ENCODE measurements at places on chromosomes 5 and 9.

GRCh38 chr9:4982721-4983482 lies 2.2 kb upstream of the JAK2 start:
- DNase-seq = no peak

DNA sequence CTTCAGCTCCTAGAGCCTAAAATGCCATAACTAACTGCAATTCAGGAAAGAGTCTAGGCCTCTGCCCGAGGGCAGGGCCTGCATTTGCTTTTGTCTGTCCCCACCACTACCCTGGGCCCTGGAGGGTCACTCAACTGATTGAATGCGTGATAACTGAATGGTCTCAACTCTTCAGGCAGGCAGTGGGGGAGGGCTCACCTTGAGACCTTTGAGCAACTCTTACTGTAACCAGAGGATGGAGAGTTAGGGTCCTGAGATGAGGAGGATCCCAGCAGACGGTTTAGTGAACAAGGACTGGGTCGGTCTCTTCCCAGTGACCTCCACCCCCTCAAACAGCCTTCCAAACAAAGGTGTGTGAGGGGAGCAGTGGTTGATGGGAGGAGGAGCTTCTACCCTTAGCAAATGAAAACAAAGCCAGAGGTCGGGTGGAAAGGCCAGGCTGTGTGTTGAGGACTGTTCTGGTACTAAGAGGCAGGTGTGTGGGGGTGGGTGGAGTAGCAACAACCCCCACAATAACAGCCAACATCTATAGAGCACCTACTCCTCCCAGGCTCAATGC lies 59.4 kb downstream of the CXXC5 start:
- no peak for DNase-seq

- no peak for DNase-seq
These were observed 95.6 kb downstream of the HSPA4 start for GRCh38 chr5:133147411-133147810.

DNA sequence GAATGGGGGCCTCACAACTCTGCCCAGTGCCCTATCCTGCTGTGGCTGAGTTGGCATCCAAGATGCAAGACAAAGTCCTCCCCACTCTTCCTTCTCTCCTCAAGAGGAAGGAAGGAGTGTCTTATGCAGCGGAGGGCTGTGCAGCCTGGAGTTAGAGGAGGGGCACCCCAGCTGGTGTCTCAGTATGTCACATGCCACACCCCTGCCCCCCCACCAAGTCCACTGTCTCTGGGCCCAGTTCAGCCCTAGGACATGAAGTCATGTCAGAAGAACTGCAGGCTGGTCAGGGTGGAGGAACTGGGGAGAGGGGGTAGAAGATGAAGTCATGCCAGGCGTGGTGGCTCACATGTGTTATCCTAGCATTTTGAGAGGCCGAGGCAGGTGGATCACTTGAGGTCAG lies 28.0 kb upstream of the SLC28A3 start:
- DNase-seq = no peak

DNA sequence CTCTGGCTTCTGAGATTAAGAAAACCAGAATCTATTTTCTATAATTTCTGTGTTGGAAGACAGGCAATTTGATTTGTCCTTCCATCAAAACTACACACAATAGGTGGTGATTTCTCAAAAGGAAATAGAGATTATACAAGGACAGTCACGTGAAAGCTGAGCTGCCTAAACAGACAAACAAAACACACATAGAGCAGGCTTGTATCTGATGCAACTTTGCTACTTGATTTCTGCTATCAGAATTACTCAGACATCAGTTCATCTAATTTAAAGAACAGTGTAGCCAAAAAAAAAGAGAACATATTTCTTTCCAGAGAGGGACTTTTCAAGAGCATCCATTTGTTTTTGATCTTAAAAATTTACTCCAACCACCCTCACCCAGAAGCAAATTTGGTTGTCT lies 2128.3 kb upstream of the C9orf72 start:
- no peak for DNase-seq

DNA sequence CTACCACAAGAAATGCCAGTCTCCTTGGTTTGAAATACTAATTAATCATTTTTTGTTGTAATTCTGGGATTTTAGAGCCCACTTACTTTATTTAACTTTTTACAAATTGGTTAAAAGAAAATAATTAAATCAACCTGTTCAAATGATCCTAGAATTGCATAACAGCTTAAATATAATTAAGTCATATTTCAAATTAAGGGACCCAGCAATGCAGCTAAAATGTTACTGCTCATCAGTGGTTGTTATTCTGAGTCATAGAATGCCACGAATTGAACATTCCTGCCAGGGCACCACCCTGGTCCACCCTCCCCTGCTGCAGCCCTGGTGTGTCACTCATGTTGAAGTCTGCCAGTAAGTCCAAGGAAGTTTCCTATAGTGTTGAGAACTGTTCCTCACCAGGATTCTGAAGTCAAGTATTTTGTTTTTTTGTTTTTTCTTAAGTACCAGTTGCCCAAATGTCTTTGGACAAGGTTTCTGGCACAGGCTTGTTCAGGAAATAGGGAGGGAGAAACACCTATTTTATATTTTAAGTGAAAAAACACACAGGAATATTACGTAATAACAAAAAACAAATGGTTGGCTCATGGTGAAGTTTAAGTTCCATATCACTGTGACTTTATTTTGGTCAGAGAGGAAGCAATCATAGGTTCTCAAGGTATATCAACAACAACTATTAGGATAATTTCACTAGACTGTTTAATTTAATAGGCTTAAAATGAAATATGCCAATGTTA lies 4.3 kb upstream of the ITGA1 start:
- no peak for DNase-seq

- DNase-seq = no peak
These were observed 22.7 kb upstream of the GNE start for GRCh38 chr9:36280989-36281388.

DNA sequence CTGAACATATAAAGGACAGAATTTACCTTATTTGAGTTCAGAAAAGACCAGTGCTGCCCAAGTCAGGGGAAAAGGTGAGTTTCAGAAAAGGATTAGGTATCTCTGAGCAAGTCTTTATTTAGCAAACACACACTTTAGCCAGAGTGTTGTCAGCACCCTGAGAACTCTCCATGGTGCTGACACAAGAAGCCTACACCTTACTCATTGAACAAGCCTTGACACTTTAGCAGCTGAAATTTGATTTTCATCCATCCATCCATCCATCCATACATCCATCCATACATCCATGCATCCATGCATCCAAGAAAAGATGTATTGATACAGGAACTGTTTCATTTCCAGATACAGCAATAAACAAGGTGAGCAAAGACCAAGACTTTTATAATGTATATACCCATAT lies 311.2 kb downstream of the TRIM32 start:
- DNase-seq = no peak

DNA sequence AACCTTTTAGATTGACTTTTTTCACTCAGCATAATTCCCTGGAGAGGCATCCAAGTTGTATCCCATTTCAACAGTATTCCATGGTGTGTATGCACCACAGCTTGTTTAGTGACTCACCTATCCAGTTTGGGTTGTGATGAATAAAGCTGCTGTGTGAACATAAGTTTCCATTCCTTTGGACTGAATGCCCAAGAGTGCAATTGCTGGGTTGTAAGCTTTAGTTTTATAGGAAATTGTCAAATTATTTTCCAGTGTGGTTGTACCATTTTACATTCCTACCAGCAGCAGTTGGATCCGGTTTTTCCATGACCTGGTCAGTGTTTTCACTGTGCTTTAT lies 60.9 kb upstream of the TMED7 start:
- no peak for DNase-seq

- no peak for DNase-seq
These were observed 715 bp downstream of the FGF10 start for GRCh38 chr5:44388321-44389089.

GRCh38 chr5:94545870-94546625 lies 72.4 kb downstream of the KIAA0825 start:
- no peak for DNase-seq

DNA sequence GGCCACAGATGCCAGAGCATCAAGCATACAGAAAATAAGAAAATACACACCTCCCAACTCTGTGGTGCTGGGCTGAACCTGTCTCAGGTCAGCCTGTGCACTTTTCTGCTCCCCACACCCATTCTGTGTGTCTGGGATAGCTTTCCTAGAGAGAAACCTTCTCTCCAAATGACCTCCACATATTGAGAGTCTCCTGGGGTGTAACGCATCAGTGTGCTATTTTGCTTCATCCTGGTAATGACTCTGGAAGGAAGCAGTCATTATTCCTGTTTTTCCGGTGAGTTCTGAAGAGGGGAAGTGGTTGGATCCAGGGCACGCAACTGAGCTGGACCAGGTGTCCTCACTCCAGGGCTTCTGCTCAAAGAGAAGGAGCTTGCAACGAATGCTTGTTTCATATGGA lies 73.2 kb upstream of the SH3PXD2B start:
- no peak for DNase-seq

GRCh38 chr9:38038307-38039089 lies 30.5 kb downstream of the SHB start:
- DNase-seq = no peak
